ENCODE measurements at places on chromosomes 2 and 18. TPM values are rescaled to one million over a fixed set of nuclear protein-coding genes. Genes with fewer than 3 reads are reported as not detected.

- peak overlapping the region; percentile 72 for H3K27ac ChIP-seq
- no peak for DNase-seq
- H3K4me3 ChIP-seq: peak overlapping the region; percentile 95
- peaks cover 7% of the 10 kb centered on the region for H3K36me3 ChIP-seq
- peaks cover 24% of the 10 kb centered on the region for H3K4me1 ChIP-seq
Measured at GRCh38 chr18:159037-159652, 788 bp downstream of the USP14 start.

The EIPR1 gene
- total RNA-seq: 24.0 TPM

The PJVK gene
- 0.27 TPM for total RNA-seq

DNA sequence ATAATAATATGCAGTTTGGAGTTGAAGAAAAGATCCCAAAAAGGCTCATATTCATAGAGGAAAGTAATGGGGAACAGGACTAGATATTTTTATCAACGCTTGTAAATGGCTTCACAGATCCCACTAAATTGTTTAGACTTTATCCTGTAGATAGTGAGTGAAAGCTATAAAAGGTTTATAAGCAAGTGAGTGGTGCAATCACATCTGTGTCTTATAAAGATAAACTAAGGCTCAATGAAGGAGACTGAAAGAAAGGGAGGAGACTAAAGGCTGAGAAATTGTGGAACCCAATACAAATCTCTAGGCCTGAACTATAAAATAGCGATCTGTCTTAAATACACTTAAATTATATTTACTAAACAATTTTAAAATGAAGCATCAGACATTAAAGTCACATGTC lies 7.7 kb downstream of the SP3 start:
- H3K4me1 ChIP-seq: peaks cover 84% of the 10 kb centered on the region
- no peak overlapping the region for H3K4me3 ChIP-seq
- H3K27ac ChIP-seq: peak overlapping the region; percentile 9
- H3K36me3 ChIP-seq: peaks cover 20% of the 10 kb centered on the region
- no peak for DNase-seq

- H3K36me3 ChIP-seq: no peaks in the 10 kb centered on the region
- H3K4me3 ChIP-seq: peak overlapping the region; percentile 69
- peak; percentile 29 for DNase-seq
- no peaks in the 10 kb centered on the region for H3K27me3 ChIP-seq
- peaks cover 7% of the 10 kb centered on the region for H3K4me1 ChIP-seq
- peak overlapping the region; percentile 84 for H3K27ac ChIP-seq
Measured at GRCh38 chr2:96413323-96413722, 77.8 kb downstream of the NCAPH start.

DNA sequence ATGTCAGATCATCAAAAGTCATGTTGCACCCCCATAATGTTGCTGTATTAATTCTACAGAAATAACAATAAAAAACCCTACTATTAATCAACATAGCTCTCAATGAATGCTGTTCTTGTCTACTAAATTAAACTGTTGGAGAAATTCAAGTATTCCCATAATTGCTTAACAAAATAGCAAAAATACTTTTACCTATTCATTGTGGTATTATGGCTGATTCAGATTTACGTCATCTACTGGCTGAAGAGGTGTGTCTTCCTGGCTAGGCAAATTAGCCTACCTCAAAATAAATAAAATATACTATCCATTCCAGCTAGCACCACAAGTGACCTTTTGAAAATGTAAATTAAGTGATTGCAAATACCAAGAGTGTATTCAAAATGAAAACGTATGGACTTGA lies 249.4 kb downstream of the MEIS1 start:
- H3K4me1 ChIP-seq: no peaks in the 10 kb centered on the region
- H3K27ac ChIP-seq: no peak overlapping the region
- no peak overlapping the region for H3K4me3 ChIP-seq
- H3K27me3 ChIP-seq: no peaks in the 10 kb centered on the region
- H3K36me3 ChIP-seq: no peaks in the 10 kb centered on the region

DNA sequence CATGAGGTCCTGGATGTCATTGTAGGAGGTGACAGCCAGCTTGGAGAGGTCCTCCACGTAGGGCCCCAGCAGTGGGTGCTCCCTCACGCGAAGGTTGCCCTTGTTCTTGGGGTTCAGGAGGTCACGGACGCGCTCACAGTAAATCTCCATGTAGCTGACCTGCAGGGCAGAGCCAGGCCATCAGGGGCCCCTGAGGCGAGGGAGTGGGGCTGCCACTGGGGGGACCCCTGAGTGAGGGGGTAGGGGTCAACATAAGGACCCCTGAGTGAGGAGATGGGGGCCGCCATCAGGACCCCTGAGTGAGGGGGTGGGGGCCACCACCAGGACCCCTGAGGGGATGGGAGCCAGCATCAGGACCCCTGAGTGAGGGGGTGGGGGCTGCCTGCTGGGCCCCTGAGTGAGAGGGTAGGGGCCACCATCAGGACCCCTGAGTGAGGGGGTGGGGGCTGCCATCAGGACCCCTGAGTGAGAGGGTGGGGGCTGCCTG lies 33.6 kb downstream of the KIF1A start:
- no peak for DNase-seq
- peaks cover 2% of the 10 kb centered on the region for H3K27me3 ChIP-seq
- H3K36me3 ChIP-seq: no peaks in the 10 kb centered on the region
- H3K4me1 ChIP-seq: no peaks in the 10 kb centered on the region

The SELENOI gene
- 20.0 TPM for total RNA-seq

DNA sequence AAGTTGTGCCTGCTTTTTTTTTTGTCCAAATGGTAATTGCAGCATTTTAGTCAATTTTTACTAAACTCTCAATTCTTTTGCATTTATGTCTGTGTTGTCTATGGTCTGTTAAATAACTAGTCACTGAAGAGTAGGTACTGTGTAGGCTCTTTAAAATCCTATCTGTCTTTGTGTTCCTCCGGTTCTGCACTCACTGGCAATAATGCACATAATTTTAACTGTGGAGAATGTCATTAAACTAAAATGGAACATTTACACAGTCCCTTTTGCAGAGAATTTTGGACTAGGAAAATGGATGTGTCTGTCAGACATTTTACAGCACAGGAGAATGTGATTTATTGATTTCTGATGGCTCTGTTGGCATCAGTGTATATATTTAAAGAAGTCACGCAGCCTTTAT lies 116.6 kb downstream of the ASXL3 start:
- DNase-seq: no peak
- H3K36me3 ChIP-seq: no peaks in the 10 kb centered on the region
- no peak overlapping the region for H3K4me3 ChIP-seq
- no peaks in the 10 kb centered on the region for H3K27me3 ChIP-seq
- H3K27ac ChIP-seq: no peak overlapping the region

- no peak overlapping the region for H3K27ac ChIP-seq
- H3K36me3 ChIP-seq: no peaks in the 10 kb centered on the region
- H3K27me3 ChIP-seq: peaks cover 15% of the 10 kb centered on the region
- no peaks in the 10 kb centered on the region for H3K4me1 ChIP-seq
Measured at GRCh38 chr2:238771218-238771617, 76.7 kb upstream of the TWIST2 start.

The FBXO15 gene
- total RNA-seq: not detected

DNA sequence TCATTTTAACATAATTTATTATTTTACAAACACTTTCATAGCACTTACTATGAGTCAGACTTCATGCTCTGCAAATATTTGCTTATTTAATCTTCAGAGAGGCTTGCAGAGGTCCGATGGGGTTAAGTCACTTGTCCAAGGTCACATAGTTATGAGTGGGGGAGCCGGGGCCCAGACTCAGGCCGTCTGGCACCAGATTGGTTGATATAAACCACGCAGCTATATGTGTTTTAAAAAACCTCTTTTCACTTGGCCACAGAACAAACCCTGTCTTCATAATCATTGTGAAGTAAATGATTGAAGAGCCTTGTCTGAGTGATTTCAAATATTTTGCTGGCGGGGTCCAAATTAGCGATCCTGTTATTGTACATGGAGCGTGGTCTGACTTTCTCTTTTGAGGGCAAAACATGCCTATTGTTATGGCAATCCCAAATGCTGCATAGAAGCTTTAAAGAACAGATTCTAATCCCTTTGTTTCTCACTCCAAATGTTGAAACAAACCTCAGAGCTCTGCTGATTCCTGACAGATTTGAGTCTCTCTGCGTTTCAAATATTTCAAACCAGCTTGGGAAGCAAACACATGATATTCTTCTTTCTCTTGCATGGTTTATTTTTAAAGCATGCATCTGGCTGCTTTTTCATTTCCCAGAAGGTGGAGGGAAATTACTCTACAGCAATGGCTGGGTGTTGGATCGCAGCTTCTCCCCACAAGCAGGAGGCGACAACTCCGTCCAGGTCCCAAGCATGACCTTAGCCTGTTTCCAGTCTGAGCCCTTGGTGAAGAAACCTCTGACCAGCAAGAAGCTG lies 142.4 kb downstream of the DDX1 start:
- H3K36me3 ChIP-seq: no peaks in the 10 kb centered on the region
- H3K4me1 ChIP-seq: peaks cover 22% of the 10 kb centered on the region
- no peaks in the 10 kb centered on the region for H3K27me3 ChIP-seq
- DNase-seq: no peak

The SLC19A3 gene
- 0.80 TPM for total RNA-seq

GRCh38 chr2:36253086-36253485 lies 102.5 kb upstream of the CRIM1 start:
- H3K4me3 ChIP-seq: no peak overlapping the region
- no peaks in the 10 kb centered on the region for H3K36me3 ChIP-seq
- DNase-seq: no peak
- no peak overlapping the region for H3K27ac ChIP-seq

GRCh38 chr2:173979751-173980351 lies 14.7 kb upstream of the SP3 start:
- no peak overlapping the region for H3K27ac ChIP-seq
- H3K27me3 ChIP-seq: no peaks in the 10 kb centered on the region
- no peak for DNase-seq

DNA sequence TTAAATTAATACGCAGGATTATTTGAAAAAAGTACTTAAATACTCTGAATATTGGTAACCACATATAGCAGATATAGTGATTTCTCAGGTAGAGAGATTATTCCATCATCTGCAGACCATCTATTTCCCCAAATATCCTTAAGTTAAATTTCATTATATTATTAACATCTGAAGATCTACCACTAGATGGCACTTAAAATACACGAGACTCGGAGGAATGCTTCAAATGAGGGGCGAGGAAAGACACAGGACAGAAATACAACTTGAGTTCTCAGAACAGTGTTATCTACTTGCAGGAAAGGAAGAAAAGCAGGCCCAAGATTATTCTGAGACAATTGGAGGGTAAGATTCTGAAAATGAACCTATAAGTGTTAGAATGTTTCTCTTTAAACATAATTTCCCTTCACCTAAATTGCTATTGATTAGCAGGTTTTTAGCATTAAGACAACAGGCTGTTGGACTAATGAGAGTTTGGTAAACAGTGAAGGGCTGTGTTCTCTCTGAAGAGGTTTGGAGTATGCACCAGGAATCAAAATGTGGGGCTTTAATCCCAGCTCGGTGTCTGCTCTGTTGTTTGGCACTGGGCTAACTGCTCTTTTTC lies 76.9 kb upstream of the GCFC2 start:
- no peaks in the 10 kb centered on the region for H3K36me3 ChIP-seq
- no peaks in the 10 kb centered on the region for H3K27me3 ChIP-seq
- no peak overlapping the region for H3K4me3 ChIP-seq
- no peak overlapping the region for H3K27ac ChIP-seq
- no peak for DNase-seq

The RPIA gene
- total RNA-seq: 6.8 TPM

The TMEFF2 gene
- total RNA-seq: 0.20 TPM

GRCh38 chr2:181847702-181848101 lies 43.8 kb upstream of the ITPRID2 start:
- no peaks in the 10 kb centered on the region for H3K27me3 ChIP-seq
- H3K36me3 ChIP-seq: no peaks in the 10 kb centered on the region
- no peaks in the 10 kb centered on the region for H3K4me1 ChIP-seq
- no peak overlapping the region for H3K27ac ChIP-seq

GRCh38 chr2:195763866-195764265 lies 106.8 kb downstream of the SLC39A10 start:
- H3K27ac ChIP-seq: no peak overlapping the region
- no peaks in the 10 kb centered on the region for H3K27me3 ChIP-seq
- no peaks in the 10 kb centered on the region for H3K4me1 ChIP-seq
- no peaks in the 10 kb centered on the region for H3K36me3 ChIP-seq
- no peak for DNase-seq

- H3K27ac ChIP-seq: peak within 1 kb of the TSS; percentile 92
- peak within 1 kb of the TSS; percentile 75 for H3K4me3 ChIP-seq
- no peaks in the 10 kb centered on the region for H3K27me3 ChIP-seq
Measured at GRCh38 chr2:201643216-201643890, at the start of gene TMEM237. Gene TMEM237, minus strand, starts transcription at chr2:201643503. Its CDS starts 103 bp downstream, at chr2:201643400.

The PLB1 gene
- 4.3 TPM for total RNA-seq

The SERPINB10 gene
- not detected for total RNA-seq

DNA sequence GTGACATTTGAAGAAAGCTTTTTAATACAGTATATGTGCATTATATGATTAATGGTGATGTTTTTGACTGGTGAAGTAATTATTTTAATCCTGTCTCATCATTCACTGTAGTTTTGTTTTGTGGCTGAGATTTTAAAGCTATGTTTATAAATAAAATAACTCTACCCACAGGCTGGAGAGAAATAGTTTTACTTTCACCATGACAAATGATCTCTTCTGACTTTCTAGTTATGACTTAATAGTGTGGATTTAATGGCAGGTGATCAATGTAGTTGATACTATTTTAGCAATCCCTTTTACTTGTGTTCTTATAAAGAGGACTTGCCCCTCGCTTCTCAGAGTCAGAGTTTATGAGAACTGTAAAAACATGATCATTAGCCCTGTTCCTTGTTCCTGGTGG lies 289.5 kb upstream of the SIX3 start:
- no peak overlapping the region for H3K4me3 ChIP-seq
- no peaks in the 10 kb centered on the region for H3K36me3 ChIP-seq
- DNase-seq: no peak
- H3K27ac ChIP-seq: no peak overlapping the region
- H3K27me3 ChIP-seq: no peaks in the 10 kb centered on the region

GRCh38 chr18:61929881-61930640 lies 37.3 kb upstream of the RNF152 start:
- H3K27me3 ChIP-seq: no peaks in the 10 kb centered on the region
- no peaks in the 10 kb centered on the region for H3K4me1 ChIP-seq
- no peaks in the 10 kb centered on the region for H3K36me3 ChIP-seq
- no peak for DNase-seq

- no peaks in the 10 kb centered on the region for H3K27me3 ChIP-seq
- DNase-seq: no peak
- no peak overlapping the region for H3K27ac ChIP-seq
Measured at GRCh38 chr18:61831071-61831470, 61.7 kb downstream of the RNF152 start.

DNA sequence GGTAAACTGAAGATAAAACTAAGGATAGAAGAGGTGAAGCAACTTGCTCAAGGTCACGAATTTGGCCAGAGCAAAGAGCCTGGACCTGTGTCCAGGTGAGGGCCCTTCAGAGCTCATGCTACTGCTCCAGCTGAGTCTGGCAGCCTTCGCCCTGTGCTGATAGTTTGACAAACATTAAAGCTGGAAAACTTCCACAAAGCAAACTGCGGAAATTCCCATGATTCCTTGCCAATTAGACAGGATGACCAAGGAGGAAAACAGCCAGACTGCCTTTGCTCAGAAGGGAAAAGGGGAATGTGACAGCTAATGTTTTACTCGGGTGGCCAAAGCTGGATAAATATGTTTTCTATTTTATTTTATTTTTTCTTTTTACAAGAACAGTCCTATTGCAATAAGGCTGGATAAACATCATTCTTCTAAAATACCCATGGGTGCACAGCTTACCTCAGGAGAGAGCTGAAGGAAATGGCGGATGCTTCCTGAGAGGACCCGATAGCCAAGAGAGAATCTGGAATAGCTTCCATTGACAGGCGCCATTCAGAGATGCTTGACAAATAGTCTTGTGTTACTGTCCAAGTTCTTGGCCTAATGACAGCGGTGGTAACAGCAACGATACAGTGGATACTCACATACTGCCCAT lies 5.3 kb upstream of the CTAGE1 start:
- H3K27ac ChIP-seq: peak overlapping the region; percentile 33
- H3K4me1 ChIP-seq: no peaks in the 10 kb centered on the region
- no peaks in the 10 kb centered on the region for H3K27me3 ChIP-seq
- H3K36me3 ChIP-seq: no peaks in the 10 kb centered on the region

The GAL3ST2 gene
- not detected for total RNA-seq

All from gastrocnemius medialis (tissue), 4 donors.